Activated CD8-positive, alpha-beta memory T cell treated with anti-CD3 and anti-CD28 coated beads for 1 hour (primary cell): ENCODE measurements at places on chromosomes 12 and 14.

- DNase-seq = no peak
These were observed 2.2 kb upstream of the DUSP16 start for GRCh38 chr12:12564911-12565310.

DNA sequence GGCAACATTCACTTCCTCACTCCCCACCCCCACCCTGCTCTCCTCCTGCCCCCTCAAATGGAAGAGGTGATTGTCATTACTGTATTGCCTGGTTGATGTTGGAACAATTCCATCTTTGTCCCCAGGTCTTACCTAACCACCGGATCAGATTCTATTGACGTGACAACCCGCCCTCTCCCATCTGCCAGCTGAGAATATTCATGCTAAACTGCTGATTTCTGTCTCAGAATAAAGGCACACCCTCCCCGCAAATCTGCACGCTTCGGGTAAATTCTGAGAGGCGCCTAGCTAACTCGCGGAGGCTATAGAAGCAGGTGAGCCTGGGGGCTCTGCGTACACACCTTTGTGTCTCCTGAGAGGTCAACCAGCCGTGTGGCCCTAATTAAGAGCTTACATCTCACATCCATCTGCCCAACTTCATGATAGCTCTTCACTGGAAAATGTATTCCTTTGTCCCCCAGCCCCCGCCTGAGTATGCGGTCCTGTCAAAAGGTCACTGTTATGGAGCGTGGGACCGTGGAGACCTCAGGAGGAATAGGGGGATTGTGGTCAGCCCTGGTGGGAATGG lies 1054.3 kb downstream of the VRK1 start:
- DNase-seq = no peak

DNA sequence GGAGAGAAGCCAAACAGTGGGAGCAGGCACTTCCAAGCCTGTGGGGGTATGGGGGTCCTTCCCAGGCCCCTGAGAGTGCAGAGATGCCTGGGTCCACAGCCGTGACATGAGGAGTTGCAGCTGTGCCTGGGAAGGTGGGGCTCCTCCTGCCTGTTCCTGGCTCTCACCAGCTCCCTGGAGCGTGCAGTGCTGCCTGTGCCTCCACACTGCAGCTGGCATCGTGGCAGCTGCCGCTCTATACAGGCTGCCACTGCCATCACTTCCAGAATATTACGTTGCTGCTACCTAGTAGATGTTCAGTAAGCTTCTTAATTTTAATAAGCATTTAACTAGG lies 223.7 kb downstream of the KCNC2 start:
- DNase-seq = no peak

DNA sequence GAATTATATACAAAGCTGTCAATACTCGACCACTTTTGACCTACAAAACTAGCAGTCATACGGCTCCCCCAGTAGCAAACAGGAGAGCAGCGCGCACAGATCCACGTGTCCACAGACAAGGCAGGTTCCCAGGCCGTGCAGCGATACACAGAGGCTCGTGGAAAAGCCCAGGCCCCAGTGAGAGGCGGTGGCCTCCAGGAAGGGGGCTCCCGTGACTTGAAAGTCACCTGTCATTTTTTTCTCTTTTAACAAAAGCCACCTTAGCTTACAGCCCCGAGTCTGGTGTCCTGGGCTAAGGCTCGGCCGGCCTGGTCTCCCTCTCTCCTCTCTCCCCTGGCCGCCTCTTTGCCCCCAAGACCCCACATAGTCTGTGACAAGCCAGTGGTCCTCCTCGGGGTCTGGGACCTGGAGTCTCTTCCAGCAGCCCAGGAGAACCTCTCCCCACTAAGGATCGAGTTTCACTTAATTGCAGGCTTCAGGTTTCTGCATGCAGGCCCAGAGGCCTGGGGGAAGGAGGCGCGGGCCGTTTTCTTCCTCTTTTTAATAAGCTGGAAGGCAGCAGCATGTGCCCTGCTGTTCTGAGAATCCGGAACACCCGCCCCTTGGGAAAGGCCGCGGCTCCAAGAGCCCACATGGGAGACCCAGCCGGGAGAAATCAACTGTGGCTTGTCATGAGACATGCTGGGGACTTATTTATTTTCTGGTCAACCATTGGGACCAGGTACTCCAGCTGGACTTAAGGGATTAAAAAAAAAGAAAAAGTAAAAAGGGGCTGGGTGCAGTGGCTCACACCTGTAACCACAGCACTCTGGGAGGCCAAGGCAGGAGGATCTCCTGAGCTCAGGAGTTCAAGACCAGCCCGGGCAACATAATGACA lies 15.9 kb downstream of the NCOR2 start:
- no peak for DNase-seq
